Inflammatory macrophage (primary cell): ENCODE measurements at places on chromosomes 12 and 14.

DNA sequence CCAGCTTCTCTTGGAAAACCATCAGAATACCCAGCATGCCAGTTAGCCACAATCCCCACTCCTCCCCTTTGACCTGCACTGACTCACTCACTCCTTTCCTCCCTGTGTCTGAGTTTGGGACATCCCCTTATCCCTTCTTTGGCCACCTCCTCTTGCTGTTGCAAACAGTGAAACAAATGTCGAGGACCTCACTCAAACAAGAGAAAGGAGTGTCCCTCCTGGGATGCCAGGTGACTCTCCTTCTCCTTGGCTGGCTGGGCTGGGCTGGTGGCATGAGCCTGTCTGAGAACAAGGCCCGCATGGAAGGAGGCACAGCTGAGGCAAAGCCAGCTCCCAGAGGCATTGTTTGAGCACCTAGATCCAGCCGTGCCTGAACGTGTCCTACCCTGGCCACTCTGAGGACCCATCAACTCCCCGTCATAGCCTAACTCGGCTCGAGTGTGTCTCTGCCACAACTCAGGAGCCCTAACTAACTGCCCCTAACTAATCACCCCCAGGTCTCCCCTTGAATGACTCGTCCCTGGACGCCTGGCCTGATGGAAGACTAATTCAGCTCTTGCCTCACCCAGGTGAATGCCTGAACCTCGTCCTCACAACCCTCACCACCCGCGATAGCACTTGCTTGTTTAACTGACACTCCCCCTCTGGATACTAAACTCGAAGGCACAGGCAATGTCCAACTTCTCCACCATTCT lies 43.0 kb downstream of the NCOR2 start:
- DNase-seq: no peak

DNA sequence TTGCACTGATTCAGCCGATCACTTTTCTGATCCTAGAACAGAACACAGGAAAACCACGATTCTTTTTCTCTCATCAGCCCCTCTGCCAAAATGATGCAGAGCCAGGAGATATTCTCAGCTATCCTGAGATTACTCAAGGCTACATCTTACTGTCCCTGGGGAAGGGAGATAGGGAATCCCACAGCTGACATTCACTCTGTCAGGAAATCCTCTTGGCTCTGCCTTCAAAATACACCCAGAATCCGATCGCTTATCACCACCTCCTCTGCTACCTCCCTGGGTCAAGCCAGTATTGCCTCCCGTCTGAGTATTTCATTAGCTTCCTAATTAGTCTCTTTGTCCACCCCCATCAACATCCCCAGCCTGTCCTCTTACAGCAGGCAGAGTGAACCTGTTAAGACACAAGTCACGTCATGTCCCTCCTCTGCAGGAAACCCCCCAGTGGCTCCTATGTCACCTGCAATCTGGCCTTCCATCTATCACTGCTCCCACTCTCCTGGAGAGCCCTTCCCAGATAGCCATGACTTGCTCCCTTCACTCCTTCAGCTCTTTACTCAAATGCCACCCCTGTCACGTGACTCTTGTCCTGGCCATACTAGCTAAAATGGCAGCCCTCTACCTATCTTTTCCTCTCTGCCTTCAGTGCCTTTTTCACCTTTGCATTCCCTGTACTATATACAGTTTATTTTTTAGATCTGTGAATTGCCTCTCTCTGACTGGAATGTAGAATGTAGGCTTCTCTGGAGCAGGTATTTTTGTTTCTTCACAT lies 70.3 kb downstream of the GALNT4 start:
- DNase-seq: no peak

- DNase-seq: no peak
These were observed 29.8 kb downstream of the LRRIQ1 start for GRCh38 chr12:85065837-85066482.

DNA sequence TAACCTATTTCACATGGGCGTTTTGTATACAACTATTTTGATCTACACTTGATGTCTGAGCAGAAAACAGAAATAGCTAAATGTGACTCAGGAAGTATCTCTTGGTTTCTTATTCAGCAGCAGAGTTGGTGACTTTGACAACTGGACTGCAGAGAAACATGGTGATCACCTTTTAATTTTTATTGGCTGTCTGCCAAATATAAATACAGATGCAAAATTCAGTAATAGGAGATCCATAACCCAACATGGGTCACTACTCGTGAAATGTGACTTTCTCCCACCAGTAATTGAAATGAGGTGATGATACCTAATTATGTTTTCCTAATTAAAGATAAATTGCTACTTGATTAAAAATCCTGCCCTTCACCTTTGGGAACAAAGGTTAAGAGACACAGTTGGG lies 487.1 kb downstream of the NELL2 start:
- no peak for DNase-seq

DNA sequence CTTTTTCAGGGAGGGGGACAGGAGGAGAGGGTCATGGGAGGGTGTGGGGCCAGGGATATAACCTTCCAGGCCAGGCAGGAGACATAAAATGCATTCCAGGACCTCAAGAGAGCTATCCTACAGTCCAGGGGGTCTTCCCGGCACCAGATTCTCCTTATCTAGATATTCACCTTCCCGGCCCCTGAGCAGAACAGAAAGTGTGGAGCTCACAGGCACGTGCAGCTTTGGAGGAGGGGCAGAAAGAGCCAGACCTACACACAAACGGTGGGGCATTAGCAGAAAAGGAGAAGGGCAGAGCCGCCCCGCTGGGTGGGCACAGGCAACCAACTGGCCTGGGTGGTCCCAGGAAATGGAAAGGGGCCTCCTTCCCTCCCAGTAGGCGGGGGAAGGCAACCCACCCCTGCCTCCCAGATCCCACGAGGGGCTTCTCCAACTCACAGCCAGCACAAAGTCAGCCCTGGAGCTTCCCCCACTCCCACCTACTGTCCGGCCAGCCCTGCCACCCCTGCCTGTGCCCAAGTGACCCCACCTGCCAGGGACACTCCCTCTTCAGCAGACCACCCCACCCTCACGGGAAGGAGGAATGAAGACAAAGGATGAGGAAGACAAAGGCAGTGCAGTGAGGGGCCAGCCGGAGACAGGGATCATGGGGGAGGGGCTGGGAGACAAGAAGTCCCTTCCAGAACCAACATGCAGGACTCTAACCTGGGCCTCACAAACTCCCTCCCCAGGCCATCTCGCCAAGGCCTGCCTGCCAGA lies 33.3 kb downstream of the CCDC85C start:
- DNase-seq: no peak

GRCh38 chr12:124412646-124413015 lies 117.7 kb downstream of the RFLNA start:
- no peak for DNase-seq

DNA sequence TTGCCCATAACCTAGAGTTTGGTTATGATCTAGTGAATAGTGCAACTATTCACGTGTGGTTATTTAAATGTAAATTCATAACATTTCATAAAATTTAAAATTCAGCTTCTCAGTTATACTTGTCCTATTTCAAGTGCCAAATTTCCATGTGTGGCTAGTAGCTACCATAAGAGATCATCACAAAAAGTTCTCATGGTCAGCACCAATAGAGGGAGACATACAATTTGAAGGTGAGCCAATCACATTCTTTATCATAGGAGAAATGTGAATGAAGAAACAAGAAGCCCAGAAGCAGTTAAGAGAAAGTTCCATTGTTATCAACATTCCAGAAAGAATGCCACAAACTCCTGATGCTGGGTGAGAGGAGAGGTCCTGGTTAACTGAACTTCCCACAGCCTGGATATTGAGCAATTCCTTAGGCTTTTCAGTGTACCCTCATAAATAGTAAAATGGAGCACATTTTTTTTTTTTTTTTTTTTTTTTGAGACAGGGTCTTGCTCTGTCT lies 892.9 kb upstream of the USP15 start:
- no peak for DNase-seq
